ENCODE measurements at places on chromosomes 1 and 21.

DNA sequence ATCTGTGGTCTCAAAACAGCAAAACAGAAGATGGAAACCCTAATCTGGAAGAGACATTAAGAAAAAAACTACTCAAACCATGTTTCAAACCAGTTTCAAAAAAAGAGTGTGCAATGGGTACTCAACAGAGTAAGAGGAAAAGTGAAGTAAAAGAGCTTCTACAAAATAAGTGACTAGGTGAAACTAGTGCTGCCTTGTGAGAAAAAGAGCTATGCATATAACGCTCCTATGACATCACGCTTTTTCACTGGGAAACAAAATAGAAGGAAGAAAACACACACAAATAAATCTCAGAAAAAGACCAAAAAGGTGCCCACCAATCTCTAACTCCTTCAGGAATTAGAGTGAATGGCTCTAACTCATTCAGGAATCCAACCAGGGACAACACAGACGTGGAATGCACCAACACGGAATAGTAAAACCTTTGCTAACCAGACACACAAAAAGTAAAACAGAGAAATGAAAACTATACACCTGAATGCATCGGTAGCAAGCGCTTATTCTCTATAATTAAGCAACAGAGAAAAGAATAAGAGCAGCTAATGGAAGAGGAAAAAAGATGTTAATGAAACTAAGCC, 1.3 kb downstream of the FOXJ3 start:
- no peak for DNase-seq

DNA sequence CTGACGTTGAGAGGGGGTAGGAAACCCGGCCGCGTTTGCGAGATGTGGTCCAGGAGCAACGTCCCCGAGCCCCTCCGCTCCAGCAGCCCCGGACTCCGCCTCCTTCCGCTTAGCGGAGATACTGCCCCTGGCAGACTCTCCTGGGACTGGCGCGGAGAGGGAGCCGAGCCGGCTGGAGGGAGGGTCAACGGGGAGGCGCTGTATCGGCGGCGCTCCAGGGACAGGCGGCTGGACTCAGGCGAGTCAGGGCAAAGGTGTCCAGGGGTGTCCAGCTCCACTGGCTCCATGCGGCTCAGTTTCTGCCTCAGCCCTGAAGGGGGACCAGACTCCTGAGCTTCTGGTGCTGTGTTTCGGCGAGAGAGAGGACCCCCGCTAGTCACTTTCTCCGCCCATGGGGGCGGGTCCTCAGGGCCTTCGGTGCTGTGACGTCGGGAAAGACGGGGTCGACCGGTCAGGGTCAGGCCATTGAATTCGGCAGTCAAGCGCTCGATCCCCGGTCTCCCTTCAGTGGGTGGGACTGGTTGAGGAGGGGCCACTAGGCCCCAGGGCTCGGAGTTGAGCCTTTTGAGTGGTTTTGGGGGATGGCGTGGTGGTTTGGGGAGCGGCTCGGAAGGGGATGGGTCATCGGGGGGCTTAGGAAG, 2.8 kb upstream of the LIX1L start:
- no peak for DNase-seq

DNA sequence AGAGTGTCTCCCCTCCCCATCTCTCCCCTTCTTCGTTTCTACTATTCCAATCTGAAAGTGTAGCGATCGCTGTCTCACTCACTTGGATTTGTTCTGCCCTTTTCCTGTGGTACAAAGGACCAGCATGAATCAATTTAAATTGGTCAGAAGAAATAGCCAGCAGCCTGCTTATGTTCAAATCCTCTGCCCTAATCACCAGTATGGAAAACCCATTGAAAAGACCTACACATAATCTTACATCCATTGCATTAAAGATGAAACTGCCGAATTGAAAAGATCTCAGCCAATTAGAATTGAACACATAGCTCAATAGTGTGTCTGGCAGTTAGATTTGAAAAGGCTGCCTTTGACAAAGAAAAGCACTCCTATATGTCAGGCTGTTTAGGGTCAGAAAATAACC, 122.6 kb downstream of the TNNI3K start:
- no peak for DNase-seq

DNA sequence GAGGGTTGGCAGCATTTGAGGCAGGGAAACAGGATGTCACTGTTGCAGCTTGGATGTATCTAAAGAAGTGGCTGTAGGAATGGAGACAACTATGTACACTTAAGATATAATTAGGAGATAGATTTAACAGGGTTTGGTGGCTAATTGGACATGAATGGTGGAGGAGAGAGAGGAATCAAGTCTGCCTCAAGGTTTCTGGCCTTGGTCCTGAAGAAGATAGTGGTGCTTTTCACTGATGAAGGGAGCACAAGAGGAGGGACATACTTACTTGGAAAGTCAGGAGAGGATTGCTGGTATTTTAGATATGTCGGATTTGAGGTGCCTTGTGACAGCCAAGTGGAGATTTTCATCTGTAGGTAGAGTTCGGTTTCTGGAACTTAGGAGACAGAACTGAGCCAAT, 123.9 kb downstream of the ST6GALNAC3 start:
- no peak for DNase-seq

GRCh38 chr1:237205400-237206064, 163.5 kb downstream of the RYR2 start:
- DNase-seq, result no peak

GRCh38 chr1:180545991-180546390, 12.8 kb upstream of the OVAAL start:
- no peak for DNase-seq

GRCh38 chr1:223419115-223419514, 25.9 kb downstream of the CCDC185 start:
- DNase-seq, result no peak

GRCh38 chr1:223143537-223144248, 645 bp upstream of the TLR5 start:
- DNase-seq, result no peak

DNA sequence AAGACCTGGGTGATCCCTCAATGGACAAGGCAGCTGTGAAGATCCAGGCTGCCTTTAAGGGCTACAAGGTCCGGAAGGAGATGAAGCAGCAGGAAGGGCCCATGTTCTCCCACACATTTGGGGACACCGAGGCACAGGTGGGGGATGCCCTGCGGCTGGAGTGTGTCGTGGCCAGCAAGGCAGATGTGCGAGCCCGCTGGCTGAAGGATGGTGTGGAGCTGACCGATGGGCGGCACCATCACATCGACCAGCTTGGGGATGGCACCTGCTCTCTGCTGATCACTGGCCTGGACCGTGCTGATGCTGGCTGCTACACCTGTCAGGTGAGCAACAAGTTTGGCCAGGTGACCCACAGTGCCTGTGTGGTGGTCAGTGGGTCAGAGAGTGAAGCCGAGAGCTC, 85.2 kb downstream of the TRIM11 start:
- peak; percentile 3 for DNase-seq

- no peak for DNase-seq
Measured at GRCh38 chr1:119903443-119903835, 7.1 kb upstream of the ADAM30 start.

- DNase-seq, result no peak
Measured at GRCh38 chr1:204583909-204584632, 67.9 kb downstream of the MDM4 start.

DNA sequence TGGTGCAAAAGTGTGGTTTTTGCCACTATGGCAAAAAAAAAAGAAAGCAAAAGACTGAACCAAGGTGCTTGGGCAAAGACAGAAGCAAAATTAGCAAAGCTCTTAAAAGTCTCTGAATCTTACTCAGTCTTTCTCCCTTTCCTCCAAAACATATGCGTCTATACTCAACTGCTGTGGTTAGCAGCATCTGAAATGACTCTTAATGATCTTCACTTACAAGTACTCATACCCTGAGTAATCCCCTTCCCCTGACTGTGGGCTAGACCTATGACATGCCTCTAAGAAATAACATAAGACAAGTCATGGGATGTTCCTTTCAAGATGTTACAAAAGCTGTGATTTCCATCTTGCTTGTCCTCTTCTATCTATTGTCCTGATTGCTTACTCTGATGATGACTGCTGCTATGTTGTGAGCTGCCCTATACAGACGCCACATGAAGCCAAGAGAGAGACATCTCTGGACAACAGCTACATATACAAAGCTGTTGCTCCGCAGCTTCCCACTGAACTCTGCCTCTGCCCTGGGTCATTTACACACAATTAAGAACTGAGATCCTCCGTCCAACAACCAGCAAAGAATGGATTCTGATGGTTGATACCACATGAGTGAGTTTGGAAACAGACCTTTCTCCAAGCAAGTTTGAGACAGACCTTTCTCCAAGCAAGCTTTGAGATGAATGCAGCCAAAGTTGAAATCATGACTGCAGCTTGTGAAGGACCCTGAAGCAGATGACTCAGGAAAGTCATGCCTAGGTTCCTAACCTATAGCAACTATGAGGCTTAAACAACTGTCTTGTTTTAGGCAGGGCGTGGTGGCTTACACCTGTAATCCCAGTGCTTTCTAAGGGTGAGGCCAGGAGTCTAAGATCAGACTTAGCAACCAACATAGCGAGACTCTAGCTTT, 55.2 kb downstream of the PUM1 start:
- DNase-seq, result no peak

DNA sequence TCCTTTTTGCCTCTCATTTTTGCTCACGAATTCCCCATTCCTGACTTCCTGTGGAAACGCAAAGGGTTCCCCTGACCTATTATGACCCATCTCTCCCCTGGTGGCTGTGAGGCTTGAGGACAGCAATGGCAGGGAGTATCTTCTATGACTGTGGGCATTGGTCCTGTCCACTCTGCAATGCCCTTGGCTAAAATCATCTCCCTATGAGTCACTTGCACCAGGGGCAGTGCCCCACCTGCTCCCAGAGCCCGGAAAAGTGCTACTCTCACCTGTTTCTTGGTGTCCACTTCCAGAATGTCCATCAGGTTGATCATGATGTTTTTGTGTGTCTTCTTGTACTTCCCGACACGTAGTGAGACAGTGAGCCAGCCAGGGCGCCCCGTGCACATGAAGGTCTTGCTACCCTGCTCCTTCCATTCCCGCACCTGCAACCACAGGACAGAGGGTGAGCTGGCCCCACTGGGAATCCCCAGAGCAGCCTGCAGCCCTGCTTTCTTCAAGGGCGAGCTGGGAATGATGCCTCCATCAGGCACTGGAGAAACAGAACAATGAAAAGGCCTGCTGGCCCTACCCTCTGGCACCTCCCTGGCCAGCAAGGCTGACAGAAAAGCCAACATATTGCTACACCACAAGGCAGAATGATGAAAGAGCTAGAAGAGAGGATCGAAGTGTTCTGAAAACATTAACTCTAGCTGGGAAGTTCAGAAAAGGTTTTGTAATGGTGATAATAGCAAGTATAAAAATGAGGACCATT, 3.5 kb downstream of the DHCR24 start:
- no peak for DNase-seq

- DNase-seq, result no peak
Measured at GRCh38 chr1:239603530-239603929, 217.2 kb downstream of the CHRM3 start.

DNA sequence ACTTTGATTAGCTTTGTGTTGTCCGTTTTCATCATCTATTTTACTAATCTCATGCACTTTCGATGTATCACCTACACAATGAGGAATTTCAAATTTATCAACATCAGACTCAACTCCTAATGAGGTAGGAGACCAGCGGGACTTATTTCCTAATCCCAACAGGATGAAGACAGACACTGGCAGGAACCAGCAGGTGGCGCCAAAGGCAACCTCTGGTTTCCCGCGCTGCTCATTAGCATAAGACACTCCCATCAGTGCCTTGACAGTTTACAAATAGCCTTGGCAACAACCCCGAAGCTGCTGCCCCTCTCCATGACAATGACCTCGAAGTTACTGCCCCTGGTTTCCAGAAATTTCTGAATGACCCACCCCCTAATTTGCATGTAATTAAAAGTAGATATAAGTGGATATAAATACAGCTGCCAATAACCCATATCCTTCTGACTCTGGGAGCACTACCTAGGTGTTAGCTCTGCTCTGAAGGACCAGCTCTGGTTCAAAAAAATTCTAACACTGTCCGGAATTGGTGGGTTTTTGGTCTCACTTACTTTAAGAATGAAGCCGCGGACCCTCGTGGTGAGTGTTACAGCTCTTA, 974.8 kb downstream of the ADGRL2 start:
- no peak for DNase-seq

- DNase-seq, result no peak
Measured at GRCh38 chr21:9008636-9009035, 1512.7 kb upstream of the TPTE start.

GRCh38 chr21:38037416-38037815, 121.2 kb upstream of the KCNJ6 start:
- DNase-seq, result no peak

DNA sequence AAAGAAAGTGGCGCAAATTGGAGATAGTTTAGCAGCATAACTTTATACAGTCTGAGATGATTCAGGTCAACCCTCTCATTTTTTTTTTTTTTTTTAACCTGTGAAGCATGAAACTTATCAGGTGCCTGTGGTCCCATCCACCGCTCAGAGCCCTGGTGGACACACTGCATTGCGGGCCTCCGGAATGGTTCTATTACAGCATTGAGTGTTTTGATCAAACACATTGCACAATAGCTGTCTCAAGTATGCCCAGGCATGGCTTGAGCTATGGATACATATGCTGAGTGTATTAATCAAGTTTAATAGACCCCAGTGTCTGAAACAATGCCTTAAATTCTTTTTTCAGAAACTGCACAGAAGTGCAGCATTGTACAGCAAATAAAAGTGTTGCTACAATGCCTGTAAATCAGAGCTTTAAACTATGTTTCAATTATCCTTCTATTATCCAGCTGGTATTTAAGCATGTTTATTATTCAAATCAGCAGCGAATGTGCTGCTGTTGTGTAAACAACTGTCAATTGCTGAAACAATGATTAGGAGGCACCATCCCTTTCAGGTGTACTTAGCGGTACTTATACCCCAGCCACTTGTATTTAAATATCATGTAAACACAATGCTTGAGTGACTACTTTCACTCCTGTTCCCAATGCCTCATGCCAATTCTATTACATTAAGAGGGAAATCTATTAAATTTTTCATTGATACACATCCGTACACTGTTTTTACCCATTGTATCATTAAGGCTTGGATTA, 456.6 kb downstream of the RPS6KC1 start:
- DNase-seq, result no peak

- no peak for DNase-seq
Measured at GRCh38 chr21:24470852-24471251, 1136.4 kb downstream of the MRPL39 start.

DNA sequence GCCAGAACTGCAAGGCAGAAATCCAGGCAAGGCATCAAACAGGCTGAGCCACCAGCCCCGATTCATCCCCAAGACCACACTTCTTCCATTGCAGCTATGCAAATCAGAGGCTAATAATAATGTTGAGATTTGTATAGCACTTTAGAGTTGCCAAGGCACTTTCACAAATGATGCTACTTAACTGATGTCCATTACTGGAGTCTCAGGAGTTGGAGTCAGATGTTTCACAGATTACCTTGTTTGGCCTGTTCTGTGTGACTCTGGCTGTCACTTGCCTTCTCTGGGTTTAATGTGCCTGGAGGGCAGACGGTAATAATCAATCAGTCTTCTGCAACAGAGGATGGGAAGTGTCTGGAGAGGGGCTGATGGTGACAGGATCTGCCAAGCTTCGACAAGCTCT, 40.8 kb upstream of the MPZL1 start:
- DNase-seq, result no peak

DNA sequence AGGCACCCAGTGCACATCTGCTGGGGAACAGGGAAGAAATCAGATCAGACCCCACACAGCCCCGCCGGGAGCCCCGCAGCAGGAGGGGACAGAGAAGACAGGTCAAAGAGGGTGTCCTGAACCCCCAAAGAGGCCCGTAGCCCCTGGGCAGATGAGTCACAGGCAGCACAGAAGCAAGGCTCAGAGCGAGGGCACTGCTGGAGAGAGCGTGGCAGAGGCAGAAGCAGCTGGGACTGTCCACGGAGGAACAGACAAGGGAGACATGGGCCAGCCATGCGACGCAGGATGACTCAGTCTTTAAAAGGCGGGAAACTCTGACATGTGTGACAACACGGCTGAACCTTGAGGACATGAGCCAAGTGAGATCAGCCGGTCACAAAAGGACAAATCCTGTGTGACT, 14.5 kb upstream of the PRDM16 start:
- DNase-seq, result no peak

All from activated T-helper 1 cell treated with anti-CD3 and anti-CD28 coated beads, Interleukin-2, amount 50 U/mL, for 16 hours (primary cell).